ENCODE measurements at places on chromosomes 12 and 14.

DNA sequence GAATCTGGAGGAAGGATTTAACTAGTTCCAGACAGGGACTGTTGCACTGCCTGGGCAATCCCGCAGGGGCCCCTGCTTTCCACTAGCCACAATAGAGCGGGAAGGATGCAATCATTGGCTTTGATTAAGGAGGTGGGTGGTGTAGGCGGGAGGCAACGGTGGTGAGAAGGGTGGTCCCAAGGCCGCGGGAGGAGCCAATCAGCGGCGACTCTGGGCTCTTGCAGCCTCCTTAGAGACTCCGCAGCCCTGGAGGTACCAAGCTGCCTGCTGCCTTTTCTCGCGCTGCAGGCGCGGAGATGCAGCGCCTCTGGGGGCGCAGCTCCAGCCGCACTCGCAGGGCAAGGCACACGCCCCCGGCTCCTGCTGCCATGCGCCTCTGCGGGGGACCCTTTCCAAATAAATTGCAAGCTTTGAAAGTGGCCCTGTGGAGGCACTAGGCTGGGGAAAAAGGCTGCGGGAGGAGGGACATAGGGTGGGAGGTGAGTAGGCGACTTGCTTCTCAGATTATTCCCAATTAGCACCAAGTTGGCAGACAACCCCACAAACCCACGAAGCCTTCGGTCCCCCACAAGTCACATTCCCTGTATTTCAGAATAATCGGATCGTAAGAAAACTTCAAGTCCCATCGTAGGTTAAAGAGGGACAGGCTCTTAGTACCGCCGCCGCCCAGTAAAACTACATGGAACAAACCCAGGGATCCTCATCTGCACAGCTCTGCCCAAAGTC lies 858 bp upstream of the KCNA1 start:
- DNase-seq: no peak

DNA sequence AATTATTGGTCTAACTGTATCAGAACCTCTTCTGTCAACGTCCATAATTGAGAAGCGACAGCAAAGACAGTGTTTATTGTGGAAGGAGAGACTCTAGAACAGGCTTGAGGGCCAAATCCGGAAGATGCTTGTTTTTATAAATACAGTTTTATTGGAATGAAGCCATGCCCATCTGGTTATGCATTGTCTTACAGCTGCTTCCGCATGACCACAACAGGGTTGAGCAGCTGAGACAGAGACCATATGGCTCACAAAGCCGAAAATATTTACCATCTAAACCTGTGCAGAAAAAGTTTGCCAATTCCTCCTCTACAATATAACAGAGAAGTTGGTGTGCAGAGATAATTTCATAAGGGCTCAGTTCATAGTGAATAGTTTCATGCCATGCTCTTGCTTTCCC lies 24.5 kb downstream of the PRKAB1 start:
- DNase-seq: no peak

DNA sequence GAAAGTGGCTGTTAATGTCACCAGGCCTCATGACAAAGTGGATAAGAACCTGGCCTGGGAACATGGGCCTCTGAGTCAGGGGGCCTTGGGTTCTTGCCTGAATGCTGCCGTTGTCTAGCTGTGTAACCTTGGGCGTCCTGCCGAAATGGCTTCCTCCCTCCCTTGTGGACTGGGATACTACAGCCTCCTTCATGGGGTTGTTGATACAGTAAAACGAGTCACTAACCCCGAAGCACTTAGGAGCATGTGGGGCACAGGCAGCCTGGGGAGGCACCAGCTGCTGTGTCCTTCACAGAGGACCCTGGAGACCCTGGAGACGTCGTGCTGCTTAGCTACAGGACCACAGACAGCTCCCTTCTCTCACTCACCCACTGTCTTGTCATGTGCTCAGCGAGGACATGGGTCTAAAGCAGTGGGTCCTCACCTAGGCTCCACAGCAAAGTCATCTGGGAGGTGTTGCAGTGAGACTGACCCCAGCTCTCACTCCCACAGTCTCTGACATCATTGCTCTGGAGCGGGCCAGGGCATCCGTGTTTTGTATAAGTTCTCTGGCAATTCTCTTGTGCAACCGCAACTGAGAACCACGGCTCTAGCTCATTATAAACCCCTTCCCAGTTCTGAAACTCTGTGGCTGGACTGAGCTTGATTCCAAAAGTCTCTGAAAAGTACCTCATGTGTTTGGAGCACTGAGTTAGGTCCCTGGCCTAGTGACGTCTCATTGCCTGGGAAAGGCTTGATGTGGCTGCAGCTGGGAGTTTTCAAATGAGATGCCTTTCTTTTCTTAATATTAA lies 42.1 kb downstream of the SERPINA3 start:
- DNase-seq: no peak

GRCh38 chr14:100149851-100150611 lies 9.4 kb downstream of the DEGS2 start:
- no peak for DNase-seq

- peak; percentile 64 for DNase-seq
Observed at GRCh38 chr12:93742110-93742934, 65.1 kb downstream of the CRADD start.

DNA sequence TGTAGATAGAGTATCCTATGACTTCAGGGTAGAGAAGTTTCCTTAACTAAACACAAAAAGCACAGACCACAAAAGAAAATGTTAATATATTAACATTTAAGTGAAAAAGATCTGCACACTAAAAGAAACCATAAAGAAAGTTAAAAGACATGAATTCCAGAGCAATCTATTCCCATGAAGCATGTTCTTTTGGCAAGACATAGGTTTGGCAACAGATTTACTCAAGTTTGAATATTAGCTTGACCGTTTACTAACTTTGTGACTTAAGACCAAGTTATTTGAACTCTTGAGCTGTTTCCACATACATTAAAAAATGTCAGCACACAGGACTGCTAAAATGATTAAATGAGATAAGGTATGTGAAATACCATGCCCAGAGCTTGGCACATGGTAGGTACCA lies 35.7 kb upstream of the GZMB start:
- DNase-seq: no peak

GRCh38 chr14:97021571-97022168 lies 224.5 kb downstream of the VRK1 start:
- no peak for DNase-seq

DNA sequence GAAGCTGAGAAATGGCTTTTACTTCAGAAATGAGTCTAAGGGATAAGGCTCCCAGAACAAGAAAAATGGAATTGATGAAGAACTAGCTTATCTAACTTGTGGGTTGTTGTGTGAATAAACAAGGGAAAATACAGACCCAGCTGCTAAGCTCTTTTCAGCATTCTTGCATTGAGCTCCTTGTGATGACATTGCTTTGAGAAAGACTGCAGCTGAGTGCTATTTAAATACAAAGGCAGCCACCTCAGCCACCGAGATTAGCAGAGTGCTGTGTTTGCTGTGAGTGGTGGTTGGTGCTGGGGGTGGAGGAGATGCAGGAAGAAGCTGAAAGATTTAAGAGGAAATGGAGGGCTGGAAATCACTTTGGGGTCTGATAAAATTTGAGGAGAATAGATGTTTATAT lies 396.0 kb upstream of the PRICKLE1 start:
- DNase-seq: no peak

Measured in nucleus accumbens (tissue), 56 donors.